Smooth muscle cell of trachea (primary cell): ENCODE measurements at places on chromosomes 12 and 14. TPM values are rescaled to one million over a fixed set of nuclear protein-coding genes. Genes with fewer than 3 reads are reported as not detected.

The BCL2L14 gene
- total RNA-seq, result not detected in 2 replicates

The SERPINA12 gene
- total RNA-seq, result not detected in 2 replicates

The APOF gene
- total RNA-seq, result not detected in 2 replicates

The WNT1 gene
- total RNA-seq, result not detected in 2 replicates

The GNG2 gene
- 19.5 and 30.0 TPM in 2 replicates for total RNA-seq

The WNK1 gene
- 101 and 121 TPM in 2 replicates for total RNA-seq

The CLEC4A gene
- total RNA-seq, result 0.87 and 2.2 TPM in 2 replicates

The CISTR gene
- total RNA-seq, result not detected in 2 replicates

The NDRG2 gene
- 0.17 and 0.44 TPM in 2 replicates for total RNA-seq

The DLK1 gene
- under 0.01 TPM in 1 of 2 replicates, not detected in the other for total RNA-seq

The C3AR1 gene
- total RNA-seq, result 0.15 TPM in 1 of 2 replicates, not detected in the other

The FIGNL2 gene
- total RNA-seq, result 0.29 and 0.50 TPM in 2 replicates

The GDF3 gene
- not detected in 2 replicates for total RNA-seq

The SETD1B gene
- 5.1 and 7.4 TPM in 2 replicates for total RNA-seq

The FAM90A1 gene
- 0.33 TPM in 1 of 2 replicates, not detected in the other for total RNA-seq

The TRIAP1 gene
- 23.0 and 24.9 TPM in 2 replicates for total RNA-seq

The LRFN5 gene
- total RNA-seq, result 4.9 and 26.3 TPM in 2 replicates

The CNOT2 gene
- total RNA-seq, result 153 and 166 TPM in 2 replicates

The IFNG-AS1 gene
- not detected in 2 replicates for total RNA-seq

The CKAP4 gene
- 204 and 282 TPM in 2 replicates for total RNA-seq

The ANGEL1 gene
- total RNA-seq, result 7.7 and 10.6 TPM in 2 replicates

The PPM1H gene
- total RNA-seq, result 0.29 and 0.66 TPM in 2 replicates

The GSC gene
- total RNA-seq, result 0.33 TPM in 1 of 2 replicates, not detected in the other

The MYF6 gene
- total RNA-seq, result not detected in 2 replicates

The ANKRD33 gene
- 0.15 and 0.33 TPM in 2 replicates for total RNA-seq

The EPYC gene
- total RNA-seq, result 0.15 TPM in 1 of 2 replicates, not detected in the other

The OSBPL8 gene
- total RNA-seq, result 105 and 139 TPM in 2 replicates
